ENCODE measurements at places on chromosomes 16 and 17.

- no peak for DNase-seq
These were observed 4.9 kb upstream of the CBX4 start for GRCh38 chr17:79843816-79844800.

DNA sequence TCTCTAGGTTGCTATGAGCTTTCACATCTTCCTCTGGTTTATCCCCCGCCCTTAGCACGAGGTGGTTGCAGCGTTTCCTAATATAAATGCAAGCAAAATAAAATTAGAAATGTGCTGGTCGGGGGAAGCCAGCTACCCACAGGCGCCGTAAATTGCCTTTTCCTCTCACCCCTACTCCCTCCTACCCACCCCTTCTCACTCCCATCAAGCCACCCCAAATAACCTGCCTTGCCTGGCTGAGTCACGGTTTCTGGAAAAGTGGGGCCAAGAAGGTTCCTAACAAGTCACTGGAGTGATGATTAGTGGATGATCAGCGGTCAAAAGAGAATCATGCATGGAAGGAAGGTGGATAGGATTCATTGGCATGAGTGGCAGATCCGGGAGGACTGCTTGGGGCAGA is 120.9 kb upstream of the RBFOX1 start:
- DNase-seq, result no peak

GRCh38 chr16:11219178-11219577 is 36.8 kb downstream of the SOCS1 start:
- DNase-seq, result no peak

DNA sequence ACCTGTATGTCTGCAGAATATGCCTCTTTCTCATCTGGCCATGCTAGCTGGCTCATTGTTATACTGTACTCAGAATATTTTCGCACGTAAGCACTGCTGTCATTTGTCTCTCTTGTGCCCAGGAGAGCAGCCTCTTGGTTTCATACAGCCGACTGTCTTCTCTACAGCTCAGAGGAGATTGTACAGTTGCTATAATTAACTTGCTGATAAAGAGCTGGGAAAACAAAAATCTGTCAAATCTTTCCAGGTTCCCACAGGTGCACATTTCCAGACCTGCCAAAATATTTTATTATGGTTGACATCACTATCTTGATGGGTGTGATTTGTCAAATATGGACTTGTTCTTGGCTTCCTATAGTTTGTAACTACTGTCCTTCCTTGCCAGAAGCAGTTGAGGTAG is 122.7 kb downstream of the FTO start:
- no peak for DNase-seq

- no peak for DNase-seq
These were observed 40.3 kb upstream of the TNRC6A start for GRCh38 chr16:24689128-24689527.

DNA sequence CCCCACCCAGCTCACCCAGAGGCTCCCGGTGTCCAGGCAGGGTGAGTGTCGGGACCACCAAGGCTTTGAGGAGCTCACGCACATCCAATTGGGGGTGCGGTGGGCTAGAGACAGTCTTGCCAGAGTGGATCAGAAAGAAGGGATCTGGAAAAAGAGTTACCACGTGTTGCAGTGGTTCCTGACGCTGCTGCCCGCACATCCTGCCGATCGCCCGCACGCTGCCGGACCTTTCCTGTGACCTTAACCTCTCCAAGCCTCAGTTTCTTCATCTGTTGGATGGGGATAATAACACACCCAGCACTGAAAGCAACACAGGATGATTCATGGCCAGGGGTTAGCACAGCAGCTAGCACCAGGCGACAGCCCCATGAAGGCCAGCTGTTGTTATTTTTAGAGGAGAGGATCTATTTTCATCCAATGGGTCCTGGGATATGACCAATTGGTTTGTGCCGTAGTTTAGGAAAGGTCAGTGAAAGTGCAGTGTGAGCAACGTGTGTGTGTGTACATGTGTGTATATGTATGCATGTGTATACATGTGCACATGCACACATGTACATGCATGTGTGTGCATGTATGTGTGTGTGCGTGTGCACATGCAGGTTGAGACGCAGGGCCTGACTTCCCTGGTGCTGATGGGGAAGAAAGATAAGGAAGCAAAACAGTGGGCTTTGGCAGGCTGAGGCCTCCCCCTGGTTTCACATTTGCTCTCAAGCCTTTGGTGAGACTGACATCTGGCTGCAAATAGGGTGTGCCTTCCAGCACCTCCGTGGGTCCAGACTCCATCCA is 2.5 kb downstream of the ITGAX start:
- DNase-seq, result no peak

DNA sequence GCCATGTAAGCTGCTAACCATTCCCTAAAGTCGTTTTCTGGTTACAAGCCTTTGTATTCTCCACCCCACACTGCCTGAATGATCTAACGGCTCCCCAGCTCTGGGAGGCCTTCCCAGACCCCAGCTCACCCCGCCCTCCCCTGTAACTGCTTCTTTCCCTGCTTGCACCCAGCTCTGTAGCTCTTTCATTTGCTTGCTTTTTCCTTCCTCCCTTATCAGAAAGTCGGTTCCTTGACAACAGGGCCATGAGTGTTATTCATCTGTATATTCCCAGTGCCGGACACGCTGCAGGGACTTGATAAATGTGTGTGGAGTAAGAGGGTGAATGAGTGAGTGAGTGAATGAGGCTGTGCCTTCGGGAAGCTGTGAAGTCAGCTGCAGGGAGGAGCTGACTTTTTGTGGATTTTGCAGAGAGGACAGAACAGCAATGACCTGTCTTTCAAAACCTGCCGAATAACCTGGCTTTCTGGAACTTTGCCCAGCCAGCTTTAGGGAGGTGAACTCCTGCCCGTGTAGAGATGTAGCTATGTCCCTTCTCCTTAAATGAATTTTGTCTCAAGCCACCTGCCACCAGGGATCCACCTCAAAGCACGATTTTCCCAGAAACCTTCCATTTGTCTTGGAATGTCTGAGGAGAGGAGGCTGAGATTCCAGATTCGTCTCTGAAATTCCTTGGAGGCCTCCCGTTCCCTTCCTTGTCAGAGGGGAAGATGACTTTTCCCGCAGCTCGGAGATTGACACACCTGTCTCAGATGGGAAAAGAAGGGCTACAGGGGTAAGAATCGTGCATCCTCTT is 20.0 kb upstream of the CACNG4 start:
- no peak for DNase-seq

DNA sequence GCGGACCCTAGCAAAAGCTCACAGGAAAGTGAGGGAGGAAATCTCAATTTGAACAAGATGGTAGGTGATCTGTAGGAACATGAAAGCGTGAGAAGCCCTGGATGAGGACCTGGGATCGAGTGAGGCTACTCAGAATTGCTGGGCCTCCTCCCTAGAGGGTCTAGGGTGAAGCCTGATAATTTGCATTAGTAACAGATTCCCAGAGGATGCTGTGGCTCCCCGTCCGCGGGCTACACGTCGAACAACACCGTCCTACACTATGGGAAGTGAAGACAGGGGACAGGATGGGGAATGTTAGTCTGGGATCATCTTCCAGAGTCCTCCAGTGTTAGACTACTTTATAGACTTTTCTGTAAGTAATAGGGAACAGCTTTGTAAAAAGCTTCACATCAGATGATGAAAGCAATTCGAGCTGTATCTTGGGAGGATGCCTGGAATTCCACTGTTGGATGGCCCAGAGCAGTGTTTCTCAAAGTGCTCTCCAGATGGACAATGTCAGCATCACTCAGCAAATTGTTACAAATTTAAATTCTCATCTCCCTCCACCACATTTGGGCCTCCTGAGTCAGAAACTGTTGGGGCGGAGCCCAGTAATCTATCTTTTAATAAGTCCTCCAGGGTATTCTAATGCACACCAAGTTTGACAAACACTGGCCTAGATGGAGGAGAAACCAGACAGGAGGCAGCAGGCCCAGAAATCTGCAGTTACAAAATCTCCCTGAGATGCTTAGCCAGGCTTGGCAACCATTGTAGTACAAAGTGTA is 6.5 kb downstream of the FNDC8 start:
- DNase-seq, result no peak

DNA sequence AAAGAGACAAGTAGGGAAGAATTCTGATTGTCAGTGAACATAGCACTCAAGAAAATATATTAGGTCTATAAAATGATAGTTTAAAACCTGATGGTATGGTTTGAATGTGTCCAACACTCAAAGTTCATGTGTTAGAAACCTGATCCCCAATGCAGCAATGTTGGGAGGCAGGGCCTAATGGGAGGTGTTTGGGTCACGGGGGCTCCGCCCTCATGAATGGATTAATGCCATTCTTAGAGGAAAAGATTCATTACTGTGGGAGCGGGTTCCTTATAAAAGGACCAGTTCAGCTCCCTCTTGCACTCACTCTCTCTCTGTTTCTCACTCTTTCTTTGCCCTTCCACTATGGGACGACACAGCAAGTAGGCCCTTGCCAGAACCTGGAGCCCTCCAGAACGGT is 41.5 kb upstream of the SLC47A1 start:
- no peak for DNase-seq

- DNase-seq, result no peak
These were observed 76.5 kb downstream of the NETO2 start for GRCh38 chr16:47067203-47067602.

GRCh38 chr17:2068519-2069051 is 13.7 kb downstream of the HIC1 start:
- no peak for DNase-seq

- no peak for DNase-seq
These were observed 24.8 kb upstream of the NDRG4 start for GRCh38 chr16:58475091-58475619.

DNA sequence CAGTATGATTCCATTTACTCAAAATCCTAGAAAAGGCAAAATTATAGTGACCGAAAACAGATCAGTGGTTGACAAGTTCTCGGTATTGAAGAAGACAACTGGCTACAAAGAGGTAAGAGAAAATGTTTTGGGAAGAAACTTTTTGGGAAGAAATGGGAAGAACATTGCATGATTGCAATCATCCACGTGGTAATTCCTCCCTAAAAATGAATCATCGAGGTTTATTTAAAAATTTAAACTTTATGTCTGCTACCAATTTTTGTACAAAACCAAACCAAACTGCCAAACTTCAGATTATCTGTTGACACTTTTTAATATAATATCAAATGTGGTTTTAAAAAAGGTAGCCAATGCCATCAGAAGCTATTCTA is 8.1 kb downstream of the SMURF2 start:
- no peak for DNase-seq

DNA sequence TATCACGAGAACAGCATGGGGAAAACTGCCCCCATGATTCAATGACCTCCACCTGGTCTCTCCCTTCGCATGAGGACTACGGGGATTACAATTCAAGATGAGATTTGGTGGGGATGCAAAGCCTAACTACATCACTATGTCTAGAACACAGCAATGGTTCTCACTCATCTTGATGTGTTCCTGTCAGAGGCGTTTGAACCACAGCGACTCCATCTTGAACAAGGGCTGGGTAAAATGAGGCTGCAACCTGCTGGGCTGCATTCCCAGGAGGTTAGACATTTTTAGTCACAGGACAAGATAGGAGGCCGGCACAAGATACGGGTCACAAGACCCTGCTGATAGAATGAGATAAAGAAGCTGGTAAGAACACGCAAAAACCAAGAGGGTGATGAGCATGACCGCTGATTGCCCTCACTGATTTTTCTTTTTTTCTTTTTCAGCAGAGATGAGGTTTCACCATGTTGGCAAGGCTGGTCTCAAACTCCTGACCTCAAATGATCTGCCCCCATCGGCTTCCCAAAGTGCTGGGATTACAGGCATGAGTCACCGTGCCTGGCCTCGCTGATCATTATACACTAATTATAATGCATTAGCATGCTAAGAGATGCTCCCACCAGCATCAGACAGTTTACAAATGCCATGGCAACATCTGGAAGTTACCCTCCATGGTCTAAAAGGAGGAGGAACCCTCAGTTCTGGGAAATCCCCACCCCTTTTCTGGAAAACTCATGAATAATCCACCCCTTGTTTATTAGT is 3.0 kb upstream of the PPY start:
- no peak for DNase-seq

DNA sequence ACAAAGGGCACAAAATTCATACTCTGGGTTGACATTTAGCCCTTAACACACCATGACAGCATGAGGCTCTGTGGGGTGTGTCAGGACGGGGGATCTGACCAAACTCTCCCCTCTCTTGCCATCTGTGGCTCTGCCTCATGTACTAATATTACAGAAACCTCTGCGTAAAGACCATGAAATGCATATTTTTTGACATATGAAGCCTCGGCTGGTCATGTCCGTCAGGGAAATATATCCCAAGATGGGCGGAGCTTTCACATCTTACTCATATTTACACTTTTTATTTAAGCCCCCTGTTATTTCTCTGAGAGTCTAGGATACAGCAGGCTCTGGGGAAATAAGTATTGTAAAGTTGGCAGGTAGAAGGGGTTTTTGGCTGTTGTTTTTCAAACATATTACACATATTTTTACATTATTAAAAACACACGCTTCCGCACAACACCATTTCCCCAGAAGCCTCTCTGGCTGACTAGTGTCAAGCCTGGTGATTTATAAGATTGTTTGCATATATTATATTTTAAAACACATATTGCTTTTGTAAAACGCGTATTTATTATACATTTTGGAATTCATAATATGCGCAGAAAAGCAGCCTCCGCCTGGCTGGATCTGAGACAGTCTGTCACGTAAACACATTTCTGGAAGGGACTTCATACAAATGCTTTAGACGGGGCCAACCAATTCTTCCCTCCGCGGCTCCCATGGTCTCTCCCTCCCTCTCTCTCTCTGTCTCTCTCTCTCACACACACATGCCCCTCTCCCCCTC is 237.7 kb upstream of the ZFHX3 start:
- DNase-seq, result no peak

DNA sequence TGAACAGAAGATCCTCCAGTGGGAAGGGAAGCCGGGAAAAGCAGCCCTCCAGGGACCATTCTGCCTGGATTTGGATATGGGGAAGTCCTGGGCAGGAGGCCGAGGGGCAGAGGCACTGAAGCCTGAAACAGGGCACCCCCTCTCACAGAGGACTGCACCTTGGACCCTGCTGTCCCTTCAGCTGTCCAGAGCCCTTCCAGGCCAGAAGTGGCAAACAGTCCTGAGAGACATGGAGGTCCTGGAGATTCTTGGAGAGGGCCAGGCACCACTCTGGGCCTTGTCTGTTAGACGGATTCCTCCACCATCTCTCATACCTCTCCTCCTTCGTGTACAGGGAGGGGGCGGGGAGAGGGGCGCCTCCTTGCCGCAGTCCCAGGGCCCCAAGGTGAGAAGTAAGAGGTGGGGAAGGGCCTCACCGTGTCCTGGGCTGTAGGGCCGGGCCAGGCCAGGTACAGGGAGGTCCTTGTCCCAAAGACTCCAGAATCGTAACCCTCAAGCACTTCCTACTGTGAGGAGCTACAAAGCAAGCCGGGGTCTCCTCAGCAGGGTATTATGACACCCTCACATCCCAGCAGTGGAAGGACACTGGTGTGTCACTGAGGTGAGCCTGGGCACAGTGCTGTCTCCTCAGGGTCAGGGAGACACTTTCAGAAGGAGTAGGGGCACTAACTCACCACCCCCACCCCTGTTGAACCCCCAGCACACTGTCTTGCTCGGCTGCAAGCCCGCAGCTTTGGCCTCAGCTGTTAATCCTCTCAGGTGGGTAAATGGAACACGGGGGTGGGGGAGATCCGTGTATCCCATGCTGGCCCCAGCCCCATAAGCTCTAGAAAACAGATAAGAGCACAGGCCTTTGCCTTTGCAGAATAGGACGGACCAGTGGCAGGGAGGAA is 16.6 kb upstream of the TBX2 start:
- no peak for DNase-seq

DNA sequence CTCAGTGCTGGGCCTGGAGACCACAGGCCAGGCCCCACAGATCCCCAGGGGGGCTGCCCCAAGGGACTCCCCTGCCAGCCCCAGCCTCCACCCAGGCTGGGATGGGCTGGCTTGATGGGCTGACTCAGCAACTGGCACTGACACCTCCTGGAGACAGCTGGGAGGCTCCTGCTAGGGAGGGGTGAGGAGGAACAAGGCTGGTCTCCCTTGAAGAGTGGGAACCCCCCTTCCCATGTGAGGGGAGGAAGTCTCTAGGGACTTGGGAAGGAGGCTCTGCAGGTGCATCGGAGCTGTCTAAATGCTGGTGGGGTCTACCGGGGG is 10.4 kb downstream of the NHERF1 start:
- no peak for DNase-seq

All from stimulated activated CD8-positive, alpha-beta memory T cell treated with anti-CD3 and anti-CD28 coated beads, Interleukin-2, amount 100 ng/mL, for 1 hour (primary cell).